H4 (cell line): ENCODE measurements at places on chromosomes 7 and 10.

DNA sequence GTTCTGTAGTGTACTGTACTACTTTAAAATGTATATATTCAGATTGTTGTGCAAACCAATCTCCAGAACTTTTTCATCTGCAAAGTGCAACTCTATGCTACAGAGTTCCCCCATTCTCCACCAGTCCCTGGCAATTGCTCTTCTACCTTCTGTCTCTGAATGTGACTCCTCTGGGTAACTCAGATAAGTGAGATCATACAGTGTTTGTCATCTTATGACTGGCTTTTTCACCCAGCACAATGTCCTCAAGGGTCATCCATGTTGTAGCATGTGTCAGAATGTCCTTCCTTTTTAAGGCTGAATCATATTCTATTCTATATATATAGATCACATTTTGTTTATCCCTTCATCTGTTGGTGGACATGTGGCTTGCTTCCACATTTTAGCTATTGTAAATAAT lies 10.8 kb downstream of the SLIT1 start:
- no peak for DNase-seq

DNA sequence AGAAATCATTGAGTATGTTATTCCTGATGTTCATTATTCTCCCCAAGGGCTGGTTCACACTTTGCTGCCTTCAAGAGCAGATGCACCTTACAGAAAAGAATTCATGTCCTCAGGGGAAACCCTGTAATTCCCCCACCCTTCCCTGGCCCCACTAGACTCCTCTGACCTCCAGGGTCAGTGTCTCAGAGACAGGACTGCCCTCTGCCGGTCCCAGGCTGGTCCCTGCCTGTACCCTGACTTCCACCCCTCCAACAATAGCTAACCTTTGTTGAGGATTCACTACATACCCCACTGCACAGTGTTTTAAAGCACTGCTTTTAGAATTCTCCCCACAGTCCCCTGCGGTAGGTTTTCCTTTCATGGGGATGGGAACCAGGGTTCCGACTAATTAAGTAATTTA lies 4.4 kb upstream of the SEPHS1 start:
- no peak for DNase-seq

DNA sequence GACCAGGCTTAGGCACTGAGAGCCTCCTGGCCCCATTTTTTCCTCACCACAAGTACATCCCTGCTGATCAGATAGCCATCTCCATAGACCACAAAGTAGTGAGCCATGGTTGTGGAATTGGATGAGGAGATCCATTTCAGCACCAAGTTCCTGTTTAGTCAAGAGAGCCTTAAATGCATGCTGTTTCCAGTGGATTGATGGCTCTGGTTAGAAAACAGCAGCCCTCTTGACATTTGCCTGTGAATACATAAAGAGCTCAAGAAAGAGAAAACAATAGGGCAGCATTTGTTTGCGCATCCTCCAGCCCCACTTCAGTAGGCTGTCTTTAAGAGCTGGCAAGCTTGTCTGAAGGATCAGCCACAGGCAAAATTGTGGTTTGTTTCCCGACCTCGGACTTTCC lies 251.2 kb downstream of the POU6F2 start:
- peak; percentile 95 for DNase-seq

- no peak for DNase-seq
Measured at GRCh38 chr10:122995936-122996335, 12.7 kb downstream of the IKZF5 start.

DNA sequence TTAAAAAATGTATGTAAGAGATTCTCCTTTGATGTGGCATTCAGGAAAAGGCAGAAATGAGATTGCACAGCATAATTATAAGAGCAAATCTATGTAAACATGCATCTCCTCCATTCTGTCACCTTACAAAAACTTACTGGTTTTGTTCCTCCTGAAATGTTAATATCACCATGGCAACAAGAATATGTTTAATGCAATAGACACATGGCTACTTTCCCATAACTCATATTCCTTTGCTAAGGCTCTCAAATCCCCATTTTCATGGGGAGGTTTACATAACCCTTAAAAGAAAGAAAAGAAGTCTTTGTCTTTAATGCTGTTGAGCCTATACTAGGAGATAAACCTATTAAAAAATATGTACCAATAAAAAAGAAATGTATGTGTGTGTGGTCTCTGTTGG lies 136.2 kb downstream of the ANK3 start:
- no peak for DNase-seq

- DNase-seq, result no peak
Measured at GRCh38 chr10:1049425-1049958, 573 bp upstream of the IDI1 start.

GRCh38 chr7:156832195-156832877 lies 60.6 kb downstream of the LMBR1 start:
- DNase-seq, result no peak

DNA sequence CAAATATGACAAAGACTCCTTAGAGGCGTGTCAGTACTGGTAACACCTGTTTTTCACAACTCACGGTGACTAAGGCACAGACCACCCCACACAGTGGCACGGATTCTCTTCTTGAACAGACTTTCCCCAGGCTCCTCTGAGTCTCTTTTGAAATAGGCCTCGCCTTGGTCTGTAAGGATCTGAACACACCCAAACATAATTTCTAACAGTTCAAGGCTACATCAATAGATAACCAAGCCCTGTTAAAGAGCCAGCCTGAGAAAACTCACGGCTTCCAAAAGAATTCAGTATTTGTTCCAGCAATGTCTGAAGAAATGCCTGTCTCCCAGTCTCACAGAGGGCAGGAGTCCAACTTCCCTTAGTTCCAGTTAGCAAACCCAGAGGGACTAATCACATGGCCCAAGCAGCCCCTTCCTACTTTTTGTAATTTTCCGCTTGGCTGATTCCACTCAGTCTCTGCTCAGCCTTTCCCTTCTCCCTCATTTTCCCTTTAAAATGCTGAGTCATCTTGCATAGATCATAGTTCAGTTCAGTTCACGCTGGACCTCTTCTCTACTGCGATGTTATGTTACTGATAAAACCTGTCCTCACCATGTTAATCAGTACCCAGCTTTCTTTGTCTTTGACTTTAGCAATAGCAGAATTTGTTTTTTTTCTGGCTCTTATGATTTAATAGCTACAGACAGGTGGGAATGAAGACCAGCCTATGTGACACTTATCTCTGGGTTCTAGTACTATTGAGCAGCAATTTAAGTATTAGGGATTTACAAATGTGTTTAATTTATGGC lies 22.6 kb upstream of the AKR1C3 start:
- peak; percentile 82 for DNase-seq

DNA sequence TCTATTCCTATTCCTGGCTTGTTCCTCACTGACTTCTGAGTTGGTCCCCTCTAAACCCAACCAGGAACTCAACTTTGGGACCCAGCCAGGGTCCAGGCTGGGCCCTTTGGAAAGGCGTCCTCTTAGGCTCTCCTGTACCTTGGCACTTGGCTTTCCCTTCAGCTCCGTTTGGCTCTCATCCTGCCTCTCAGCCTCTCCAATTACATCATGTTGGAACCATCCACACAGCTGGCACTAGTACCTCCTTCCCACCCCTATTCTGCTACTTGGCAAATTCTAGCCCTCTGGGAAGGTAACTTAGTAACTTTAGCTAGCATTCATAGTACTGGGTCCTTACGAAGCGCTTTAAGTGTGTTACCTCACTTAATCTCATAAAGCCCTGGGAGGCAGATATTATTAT lies 205.3 kb upstream of the HABP2 start:
- no peak for DNase-seq

DNA sequence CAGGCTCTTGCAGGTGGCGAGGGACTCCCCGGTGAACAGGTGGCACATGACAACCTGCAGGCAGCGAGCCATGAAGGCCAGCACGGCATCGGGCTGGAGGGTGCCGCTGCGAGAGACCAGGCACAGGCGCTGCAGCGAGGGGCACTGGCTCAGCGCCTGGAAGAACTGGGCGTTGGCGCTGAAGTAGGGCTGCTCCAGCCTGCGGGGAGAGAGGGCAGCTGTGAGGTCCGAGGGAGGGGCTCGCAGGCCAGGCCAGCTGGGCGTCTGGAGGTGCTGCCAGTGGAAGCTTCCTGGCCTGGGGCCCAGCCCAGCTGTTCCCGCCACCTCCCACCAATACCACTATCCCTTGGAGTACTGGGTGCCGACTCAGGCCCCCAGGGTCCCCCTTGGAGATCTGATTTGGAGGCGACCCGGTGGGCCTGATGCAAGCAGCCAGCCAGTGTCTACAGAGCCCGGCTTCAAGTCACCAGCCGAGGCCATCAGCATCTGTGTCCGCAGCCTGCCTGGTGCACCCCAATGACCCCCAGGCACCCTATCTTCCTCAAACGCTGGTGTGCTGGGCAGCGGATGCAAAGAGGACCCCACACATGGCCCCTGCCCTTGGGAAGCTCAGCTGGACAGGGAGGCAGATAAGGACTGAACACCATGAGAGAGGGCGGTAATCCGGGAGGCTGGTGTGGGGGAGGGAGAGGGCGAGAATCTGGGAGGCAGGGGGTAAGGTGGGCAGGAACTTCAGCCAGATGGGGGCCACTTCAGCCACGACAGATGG lies 67.8 kb upstream of the TNRC18 start:
- DNase-seq, result peak; percentile 25

- no peak for DNase-seq
Measured at GRCh38 chr7:131932271-131932670, 375.8 kb upstream of the PODXL start.

GRCh38 chr7:147298611-147299043 lies 1182.0 kb downstream of the CNTNAP2 start:
- DNase-seq, result peak; percentile 30

- DNase-seq, result no peak
Measured at GRCh38 chr10:78531088-78531487, 497.4 kb downstream of the RPS24 start.

DNA sequence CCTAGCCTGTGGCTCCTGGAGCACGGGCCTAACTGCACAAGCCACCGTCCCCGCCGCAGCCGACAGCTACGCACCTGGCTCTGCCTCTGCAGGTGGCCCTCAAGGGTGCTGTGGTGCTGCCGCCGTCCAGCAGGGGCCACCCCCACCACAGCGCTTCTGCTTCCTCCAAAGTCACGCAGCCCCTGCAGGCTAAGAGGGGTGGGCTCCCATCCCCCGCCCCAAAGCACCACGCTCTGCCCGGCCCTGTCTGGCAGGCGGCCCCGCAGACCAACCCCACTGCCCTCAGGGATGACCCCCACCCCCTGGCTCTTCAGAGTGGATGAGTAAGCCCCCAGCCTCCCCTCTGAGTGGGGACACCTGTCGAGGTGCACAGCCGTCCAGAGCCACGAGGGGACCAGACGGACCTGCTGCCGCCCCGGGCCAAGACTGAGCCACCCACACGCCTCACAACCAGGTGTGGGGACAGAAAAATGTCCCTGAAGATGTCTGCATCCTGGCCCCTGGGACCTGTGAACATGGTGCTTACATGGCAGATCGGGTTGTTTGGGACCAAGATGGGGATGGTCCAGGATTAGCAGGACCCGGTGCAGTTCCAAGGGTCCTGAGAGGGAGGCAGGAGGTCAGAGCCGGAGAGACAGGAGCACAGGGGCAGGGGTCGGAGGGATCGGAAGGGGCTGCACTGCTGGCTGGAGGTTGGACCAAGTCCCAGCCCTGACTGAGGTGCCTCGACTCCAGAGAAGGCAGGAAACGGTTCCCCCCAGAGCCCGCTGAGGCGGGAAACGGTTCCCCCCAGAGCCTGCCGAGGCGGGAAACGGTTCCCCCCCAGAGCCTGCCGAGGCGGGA lies 9.0 kb upstream of the ADAP1 start:
- no peak for DNase-seq

GRCh38 chr7:4713183-4713784 lies 31.2 kb downstream of the FOXK1 start:
- DNase-seq, result no peak

- DNase-seq, result no peak
Measured at GRCh38 chr7:150339409-150339809, 2.0 kb downstream of the RARRES2 start.

DNA sequence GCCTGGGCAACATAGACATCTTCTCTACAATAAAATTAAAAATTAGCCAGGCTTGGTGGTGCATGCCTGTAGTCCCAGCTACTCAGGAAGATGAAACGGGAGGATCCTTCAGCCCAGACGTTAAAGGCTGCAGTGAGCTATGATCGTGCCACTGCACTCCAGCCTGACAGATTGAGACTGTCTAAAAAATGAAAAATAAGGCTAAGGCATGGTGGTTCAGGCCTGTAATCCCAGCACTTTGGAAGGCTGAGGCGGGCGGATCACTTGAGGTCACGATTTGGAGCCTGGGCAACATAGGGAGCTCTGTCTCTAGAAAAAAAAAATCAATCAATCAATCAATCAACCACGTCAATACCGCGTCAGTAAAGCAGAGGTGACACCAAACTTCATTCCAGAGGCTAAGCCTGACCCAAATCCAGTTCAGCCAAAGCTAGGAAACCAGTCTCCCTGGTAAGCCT lies 31.1 kb downstream of the MRPS24 start:
- no peak for DNase-seq

DNA sequence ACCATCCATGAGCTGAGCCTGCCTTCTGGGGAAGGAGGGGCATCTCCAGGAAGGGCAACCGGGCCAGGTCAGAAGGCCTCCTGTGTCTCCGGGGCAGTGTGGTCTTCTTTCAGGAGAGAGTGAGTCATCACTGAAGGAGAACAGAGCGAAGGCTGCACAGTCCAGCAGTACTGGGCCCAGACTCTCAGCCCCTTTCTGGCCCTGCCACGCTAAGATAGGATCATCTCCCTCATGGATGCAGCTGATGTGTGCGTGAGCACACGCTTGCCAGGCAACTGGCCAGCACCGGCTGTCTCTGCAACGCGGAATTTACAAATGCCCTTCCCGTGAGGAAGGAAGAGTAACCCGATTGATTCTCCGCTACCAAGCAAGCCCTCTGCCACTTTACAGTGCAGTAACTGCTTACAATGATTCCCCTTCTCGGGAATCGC lies 328.2 kb downstream of the TNS3 start:
- peak; percentile 73 for DNase-seq

GRCh38 chr7:23380961-23381360 lies 81.8 kb downstream of the MALSU1 start:
- no peak for DNase-seq

DNA sequence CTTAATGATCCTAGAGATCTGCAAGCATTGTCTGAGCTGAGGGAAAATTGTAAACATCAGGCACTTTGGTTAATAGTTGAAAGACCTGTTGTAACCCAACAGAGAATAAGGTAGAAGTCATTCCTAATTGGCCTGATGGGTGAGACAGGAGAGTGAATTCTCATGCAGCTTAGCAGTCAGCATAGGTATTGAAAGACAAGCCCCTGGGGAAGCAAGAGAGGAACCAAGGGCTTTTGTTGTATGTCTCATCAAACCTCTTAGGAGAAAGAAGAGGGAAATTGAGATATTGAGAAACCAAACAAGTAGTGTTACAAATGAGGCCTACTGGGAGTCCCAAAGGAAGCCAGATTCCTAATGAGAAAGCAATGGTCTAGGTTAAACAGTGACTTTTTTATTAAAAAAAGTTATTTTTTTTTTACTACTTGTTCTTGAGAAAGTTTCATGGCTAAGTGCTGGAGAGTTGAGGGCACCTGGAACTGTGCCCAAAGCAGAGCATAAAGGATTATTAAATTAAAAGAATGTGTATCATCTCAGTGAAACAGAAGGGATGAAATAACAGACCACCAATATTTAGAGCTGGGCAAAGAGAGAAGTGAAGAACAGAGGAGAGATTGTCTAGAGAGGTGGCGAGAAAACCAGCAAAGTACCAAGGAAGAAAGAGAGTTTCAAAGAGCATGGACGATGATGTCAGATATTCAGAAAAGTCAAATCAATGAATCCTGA lies 168.9 kb downstream of the CDK14 start:
- no peak for DNase-seq

GRCh38 chr7:139915268-139915863 lies 86.3 kb downstream of the TBXAS1 start:
- peak; percentile 71 for DNase-seq
